ENCODE measurements at places on chromosomes 6 and 20.
A peak's percentile ranks its signal among the peaks of the same experiment; 100 is the strongest.

- DNase-seq: no peak
Observed at GRCh38 chr6:120700001-120700400, 634.3 kb downstream of the TBC1D32 start.

- DNase-seq: peak; percentile 48
Observed at GRCh38 chr20:51966296-51966971, 164.1 kb upstream of the SALL4 start.

- no peak for DNase-seq
Observed at GRCh38 chr6:125818225-125818657, 27.5 kb downstream of the NCOA7 start.

GRCh38 chr6:44263354-44264100 lies 1.8 kb downstream of the NFKBIE start:
- DNase-seq: no peak

DNA sequence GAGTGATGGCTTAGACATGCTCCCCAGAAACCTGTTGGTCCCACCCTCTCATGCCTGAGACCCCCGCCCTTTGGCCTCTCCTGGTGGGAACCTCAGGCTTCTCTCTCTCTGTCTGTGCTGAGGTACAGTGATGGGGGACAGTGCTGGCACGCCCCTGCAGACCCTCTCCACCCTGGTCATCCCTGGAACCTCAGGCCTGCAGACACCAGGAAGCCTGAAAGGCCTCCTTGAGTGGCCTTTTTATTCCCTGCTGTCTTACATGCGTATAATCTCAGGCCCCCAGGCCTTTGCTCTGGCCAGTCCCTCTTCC lies 78.5 kb upstream of the MAFB start:
- no peak for DNase-seq

DNA sequence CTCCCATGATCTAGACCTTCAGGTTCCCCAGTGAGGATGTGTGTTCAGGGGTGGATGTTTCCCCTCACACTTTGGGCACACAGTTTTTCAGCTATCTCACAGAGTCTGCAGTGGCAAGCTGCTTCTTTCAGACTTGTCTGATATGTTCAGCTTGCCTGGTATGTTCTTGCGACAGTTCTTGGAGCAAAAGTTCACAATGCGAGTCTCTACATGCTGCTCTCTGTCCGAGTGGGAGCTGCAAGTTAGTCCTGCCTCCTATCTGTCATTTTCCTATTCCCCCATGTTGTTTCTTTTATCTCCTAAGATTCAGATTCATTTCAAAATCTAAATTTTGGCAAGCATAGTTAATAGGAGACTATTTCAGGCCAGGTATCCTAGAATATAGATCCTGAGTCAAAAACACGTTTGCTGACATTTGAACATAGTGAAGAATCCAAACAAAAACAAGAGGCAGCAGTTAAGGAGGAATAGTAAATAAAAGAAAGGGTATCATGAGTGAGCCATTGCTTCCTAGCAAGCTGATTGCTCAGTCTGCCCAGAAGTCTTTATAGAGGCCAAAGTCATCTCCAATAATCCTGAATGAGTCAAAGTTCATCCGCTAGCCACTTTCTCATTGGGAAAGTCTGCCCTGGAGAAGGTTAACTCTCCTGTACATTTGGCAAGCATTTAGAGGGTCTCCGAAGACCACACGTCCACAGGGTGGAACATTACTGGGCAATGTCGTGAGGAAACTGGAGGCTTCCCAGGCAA lies 140.2 kb upstream of the MOCS1 start:
- no peak for DNase-seq

DNA sequence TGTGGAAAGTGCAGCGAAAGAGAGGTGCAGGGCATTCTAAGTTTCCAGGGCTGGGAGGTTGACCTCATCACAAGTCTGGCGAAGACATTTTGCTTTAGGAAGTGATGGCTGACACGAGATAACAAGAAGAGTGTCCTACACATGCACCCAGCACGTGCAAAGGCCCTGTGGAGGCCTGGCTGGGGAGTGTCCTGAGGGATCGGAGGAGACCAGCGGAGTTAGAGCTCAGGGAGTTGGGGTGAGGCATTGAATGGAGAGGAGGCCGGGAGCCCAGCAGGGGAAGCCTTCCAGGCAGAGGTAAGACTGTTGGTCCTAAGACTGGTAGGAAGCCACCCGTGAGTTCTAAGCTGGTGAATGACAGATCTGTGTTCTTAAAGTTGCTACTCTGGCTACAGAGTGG lies 58.4 kb downstream of the PPP1R14C start:
- DNase-seq: no peak

- DNase-seq: no peak
Observed at GRCh38 chr6:73532293-73532692, 11.5 kb upstream of the EEF1A1 start.

GRCh38 chr20:33570743-33571142 lies 80.8 kb downstream of the CBFA2T2 start:
- no peak for DNase-seq

DNA sequence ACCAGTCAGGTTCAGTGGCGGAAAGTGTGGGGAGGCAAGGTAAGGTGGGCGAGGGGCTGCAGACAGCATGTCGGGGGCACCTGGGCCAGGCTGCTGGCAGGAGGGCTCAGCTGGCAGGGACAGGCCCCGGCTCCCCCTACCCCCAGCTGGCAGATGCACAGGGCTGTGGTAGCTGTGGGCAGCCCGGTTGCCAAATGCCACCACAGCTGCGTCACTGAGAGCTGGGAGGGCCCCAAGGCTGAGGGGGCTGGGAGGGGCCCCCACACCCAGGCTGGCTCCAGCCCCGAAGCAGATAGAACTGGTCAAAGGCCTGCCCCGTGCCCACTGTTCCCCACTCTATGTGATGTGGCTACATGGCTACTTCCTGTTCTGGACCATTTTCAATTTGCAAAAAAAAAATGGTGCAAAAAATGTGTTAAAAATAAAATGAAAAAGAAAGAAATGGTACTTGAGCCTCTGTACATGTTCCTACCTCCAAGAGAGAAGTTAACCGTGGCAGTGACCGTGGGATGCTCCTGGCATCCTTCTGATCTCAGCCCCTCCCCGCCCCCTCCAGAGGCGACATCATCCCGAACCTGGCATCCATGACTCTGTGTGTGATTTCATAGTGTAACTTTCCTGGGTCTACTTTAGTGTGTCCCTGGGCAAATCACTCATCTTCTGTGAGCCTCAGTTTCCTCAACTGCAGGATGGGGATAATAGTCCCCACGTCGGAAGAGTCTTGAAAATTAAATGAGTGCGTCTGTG lies 64.4 kb downstream of the UBE2V1 start:
- DNase-seq: no peak

DNA sequence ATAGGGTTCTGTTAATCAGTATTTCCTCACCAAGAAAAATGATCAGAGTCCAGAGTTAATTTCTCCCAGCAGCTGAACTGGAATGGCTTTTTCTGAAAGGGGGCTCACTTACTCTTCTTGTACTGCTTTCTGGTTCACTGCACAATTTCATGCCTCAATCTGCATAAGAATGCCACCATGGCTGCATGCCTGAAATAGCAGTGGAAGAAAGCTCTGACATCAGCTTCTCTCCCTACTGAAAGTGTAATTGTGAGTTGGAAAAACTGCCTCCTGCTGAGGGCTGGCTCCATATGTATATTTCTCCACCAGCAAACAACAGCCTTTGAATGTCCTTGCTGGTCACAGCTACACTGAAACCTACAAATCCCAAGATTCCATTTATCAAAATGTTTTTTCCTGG lies 1027.2 kb upstream of the GJE1 start:
- no peak for DNase-seq

- no peak for DNase-seq
Observed at GRCh38 chr6:56220078-56220477, 27.3 kb downstream of the COL21A1 start.

- DNase-seq: no peak
Observed at GRCh38 chr6:5529733-5530132, 268.4 kb downstream of the FARS2 start.

DNA sequence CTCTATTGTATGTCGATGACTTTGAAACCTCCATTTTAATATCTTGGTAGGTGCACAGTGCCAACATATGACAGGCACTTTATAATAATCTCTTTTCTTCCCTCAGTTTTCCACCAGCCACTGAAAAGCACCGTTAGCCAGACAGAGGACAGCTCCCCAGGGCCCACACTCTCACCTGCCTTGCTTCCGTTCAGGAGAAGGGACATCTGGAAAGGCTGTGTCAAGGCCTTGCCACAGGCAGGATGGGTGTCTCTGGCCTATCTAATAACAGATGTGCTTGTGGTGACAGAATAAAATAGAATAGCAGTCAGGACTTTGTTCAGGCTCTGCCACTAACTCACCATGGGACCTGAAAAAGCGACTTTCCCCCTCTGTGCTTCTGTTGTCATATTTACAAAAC lies 75.5 kb upstream of the CCDC167 start:
- DNase-seq: no peak

DNA sequence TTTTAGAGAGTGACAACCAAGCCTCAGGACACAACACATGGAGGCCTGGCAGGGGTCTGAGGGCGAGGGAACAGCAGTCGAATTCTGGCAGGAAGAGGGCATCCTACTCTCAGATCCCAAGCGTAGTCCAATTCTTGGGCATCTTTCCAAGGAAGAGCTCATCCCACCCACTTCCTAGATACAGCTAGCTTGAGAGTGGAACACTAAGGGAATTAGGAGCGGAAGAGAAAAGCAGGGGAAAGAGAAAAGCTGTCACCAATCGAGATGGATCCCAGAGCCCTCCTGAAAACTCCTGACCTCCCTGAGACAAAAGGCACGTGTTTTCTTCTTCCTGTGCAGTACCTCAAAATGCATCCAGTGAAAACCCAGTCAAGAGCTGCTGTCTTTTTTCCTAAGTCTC lies 67.1 kb downstream of the GFOD1 start:
- DNase-seq: no peak

DNA sequence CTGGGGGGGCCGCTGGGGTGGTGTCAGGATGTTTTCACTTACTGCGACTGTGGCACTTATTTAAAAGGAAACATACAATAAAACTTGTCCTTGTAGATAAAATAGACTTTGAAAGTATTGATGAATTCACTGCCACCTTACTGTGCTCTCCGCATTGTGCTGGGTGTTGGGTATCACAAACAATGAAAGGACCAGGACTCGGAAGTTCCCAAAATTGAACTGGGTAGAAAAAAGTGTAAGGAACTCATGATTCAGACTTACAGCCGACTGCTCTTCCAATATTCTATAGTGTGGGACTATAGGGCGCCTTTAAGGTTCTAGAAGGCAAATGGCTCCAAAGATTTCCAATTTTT lies 32.1 kb upstream of the ID4 start:
- DNase-seq: no peak

DNA sequence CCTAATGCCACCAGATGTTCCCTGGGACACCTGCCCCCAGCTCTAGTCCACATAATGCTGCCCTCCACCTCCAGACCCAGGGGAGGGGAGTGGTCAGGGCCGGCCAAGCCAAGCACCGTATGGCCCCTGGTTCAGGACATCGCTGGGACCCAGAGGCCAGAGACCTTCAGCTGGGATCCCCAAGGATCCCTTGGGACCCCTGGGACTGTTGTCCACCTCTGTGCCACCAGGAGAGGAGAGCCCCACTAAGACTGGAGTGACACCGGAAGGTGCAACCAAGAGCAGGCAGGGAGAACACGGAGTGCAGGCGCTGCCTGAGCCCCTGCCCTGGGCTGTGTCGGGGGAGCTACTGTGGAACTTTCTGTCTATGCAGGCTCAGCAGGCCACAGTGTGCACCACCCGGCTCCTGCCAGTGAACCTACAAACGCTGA lies 43.6 kb downstream of the CTCFL start:
- no peak for DNase-seq

- no peak for DNase-seq
Observed at GRCh38 chr6:117309069-117309468, 43.7 kb downstream of the VGLL2 start.

DNA sequence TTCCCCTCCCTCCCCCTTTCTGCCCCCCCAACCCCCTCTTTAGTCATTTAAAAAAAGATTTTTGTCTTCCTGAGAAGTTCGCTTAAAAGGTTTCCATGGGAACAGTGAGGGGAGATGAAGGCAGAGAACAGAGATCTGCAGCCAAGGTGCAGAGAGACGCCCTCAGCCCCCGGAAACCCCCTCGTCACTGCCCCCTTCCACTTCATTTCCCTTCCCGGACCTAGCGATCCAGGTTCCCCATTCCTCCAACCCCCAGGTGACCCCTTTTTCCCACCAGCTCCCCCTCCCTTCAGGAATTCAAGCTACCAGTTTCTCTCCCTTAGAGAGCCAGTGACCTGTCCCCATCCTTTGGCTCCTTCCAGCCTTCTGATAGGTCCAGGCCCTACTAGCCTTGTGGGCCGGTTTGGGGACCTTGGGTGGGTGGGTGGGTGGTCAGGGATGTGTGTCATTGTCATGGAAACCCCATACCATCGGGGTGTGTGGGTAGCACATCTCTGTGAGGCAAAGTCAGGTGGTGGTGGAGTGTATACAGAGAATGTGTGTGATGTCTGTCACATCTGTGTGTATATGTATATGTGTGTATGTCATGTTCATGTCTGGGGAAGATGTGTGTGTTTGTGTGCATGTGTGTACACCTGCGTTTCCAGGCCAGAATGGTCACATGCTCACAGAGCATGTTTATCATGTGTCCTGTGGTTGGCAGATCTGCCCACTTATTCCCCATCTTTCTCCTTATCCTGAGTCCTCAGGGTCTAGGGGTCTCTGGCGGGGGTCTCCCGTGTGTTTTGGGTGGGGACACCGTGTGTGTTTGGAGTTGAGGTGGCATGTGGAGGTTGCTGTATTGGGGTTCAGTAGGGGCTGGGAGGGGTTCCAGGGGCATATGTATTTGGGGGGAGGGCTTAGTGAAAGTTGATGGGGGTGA lies 7.0 kb downstream of the SYNGAP1 start:
- DNase-seq: no peak

DNA sequence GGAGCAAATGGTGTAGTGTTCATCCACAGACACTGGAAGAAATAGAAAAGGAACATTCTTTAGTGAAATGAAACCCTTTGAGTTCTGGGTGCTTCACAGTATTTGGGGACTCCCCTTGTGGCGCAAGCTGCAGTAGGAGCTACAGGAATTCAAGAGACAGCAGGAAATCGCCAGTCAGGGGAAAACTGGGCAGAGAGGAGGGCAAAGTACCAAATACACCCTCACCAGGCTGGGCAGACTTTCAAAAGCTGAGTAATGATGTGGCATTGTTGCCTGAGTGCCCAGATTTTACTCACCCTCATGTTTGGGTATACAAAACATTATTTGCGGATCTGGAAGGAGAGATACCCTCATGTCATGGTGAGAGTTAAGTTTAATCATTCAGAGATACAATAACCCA lies 97.9 kb downstream of the SOD2 start:
- peak; percentile 18 for DNase-seq

Measured in kidney capillary endothelial cell (primary cell).